NCI-H2081 treated with DMSO at 0.1 percent for 48 hours (cell line): ENCODE measurements at places on chromosomes 1 and 21.

DNA sequence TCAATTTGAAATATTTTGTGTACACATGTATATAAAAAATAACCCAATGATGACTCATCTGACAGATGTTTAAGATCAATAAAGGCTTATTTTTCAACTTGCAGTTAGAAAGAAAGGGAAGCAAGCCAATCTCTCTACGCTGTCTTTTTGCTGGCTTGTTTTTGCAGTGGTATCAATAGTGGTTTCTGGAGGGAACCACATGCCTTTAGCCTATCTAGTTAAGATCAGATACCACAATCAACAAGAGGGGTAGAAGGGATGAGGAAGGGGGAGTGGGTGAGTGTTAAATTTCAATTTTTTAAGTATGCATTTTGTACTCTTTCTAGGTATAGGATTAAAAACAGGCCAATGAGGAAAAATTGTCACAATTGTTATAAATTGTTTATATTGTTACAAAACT lies 276.2 kb downstream of the KCNH1 start:
- no peak for DNase-seq

- DNase-seq: no peak
Measured at GRCh38 chr1:227299241-227299627, 19.1 kb downstream of the CDC42BPA start.

DNA sequence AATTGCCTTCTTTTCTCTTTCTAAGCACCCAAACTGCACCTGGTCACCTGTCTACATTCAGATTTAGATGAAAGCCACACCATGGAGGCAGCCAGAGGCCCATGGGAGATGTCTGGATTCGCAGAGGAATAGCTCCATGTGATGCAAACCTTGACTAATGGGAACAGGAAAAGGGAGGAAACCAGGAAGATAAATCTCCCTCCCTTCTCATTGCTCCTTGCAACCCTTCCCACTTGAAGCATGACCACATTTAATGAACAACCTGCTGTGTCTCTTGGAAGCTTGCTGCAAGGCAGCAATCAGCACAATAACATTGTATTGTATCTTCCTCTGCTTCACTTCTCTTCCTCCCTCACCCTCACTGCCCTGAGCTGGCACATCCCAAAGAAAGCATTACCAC lies 42.6 kb upstream of the KLF17 start:
- DNase-seq: no peak

GRCh38 chr1:49408346-49408745 lies 615.4 kb downstream of the AGBL4 start:
- no peak for DNase-seq

GRCh38 chr1:96096613-96097321 lies 624.8 kb upstream of the PTBP2 start:
- no peak for DNase-seq

GRCh38 chr1:25503551-25504426 lies 39.6 kb upstream of the LDLRAP1 start:
- no peak for DNase-seq

DNA sequence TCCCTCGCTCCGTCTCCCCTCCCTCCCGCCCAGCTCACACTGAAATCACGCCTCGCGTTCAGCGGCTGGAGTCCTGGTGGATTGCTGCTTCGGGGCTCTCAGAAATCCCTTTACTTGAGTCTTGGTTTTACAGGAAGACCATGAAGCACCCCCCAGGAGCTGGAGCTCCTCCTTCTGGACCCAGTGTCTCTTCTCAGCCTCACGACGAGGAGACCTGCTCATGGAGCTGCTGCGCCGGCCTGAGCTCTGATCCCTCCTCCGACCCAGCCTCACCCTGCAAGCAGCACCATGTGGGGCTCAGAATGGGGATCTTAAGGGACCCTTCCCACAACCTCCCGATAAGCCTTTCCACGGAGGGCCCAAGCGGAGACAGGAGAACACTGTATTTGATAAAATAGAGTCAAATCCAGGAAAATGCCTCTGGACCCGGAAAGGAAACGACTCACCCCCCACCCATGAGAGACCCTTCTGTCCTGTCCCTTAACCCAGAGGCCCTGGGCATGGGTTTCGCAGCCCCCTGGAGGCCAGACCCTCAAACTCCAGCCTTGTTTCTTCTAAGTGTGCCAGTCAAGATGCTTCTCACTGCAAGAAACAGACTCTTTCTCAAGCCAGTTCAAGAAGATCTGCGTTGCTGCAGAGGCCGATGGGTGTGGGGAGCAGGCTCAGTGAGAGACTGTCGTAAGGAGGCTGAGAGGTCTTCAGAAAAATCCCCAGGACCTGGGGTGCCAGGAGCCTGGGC lies 26.1 kb downstream of the PDE9A start:
- DNase-seq: no peak

GRCh38 chr1:228811712-228812305 lies 76.5 kb downstream of the RHOU start:
- DNase-seq: no peak

GRCh38 chr1:92900539-92900938 lies 60.7 kb downstream of the DIPK1A start:
- DNase-seq: no peak

- no peak for DNase-seq
Measured at GRCh38 chr1:180482425-180483275, 19.7 kb downstream of the ACBD6 start.

DNA sequence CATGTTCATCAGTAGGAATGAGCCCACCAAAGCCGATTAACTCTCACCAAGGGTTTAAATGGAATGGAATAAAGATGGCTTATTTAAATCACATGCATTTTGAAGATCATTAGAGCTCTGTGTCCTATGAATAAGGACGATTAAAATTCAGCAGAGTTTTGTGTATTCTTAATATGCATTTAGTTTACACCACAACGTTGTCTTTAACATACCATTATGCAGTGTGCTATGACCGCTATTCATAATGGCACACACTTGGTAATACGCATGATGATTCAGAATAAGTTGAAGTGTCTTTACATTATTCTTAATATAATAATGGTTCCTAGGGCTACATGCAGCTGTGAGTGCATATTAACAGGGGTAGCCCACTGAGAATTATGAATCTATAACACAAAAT lies 190.7 kb downstream of the PTBP2 start:
- no peak for DNase-seq

DNA sequence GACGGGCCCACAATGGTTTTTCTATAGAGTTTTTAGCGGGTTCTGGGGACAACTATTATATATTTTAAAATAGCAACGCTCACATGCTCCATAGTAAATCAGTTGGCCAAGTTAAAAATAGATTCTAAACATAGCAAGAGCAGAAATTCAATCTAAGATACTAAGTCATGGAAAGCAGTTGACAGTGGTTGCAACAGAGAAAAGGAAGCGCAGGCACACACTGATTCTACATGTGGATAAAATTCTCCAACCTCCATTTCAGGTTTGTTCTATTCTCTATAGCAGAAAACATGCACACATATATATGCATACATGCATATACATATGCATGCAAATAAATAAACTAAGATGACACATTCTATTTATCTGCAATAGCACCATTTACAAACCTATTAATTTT lies 89.6 kb upstream of the HNRNPU start:
- no peak for DNase-seq

DNA sequence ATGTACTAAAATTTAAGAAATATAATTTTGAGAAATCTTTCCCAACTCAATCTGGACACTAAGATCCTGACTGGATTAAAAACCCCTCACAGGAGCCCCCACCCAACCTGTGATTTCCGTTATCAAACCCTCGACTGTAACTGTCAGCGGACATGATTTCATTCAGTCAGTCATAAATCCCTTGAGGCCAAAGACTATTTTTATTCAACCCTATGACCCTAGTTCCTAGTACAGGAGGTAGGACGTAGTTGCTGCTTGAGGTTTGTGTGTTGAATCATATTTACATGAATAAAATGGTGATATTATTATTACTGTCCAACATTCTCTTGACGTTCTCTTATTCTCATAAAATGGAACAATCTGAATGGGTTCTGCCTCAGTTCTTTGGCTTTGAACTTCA lies 73.1 kb upstream of the DYNLT5 start:
- no peak for DNase-seq

GRCh38 chr21:32508558-32508957 lies 76.8 kb downstream of the TCP10L start:
- no peak for DNase-seq

- DNase-seq: no peak
Measured at GRCh38 chr1:116075575-116075974, 35.6 kb upstream of the MAB21L3 start.

DNA sequence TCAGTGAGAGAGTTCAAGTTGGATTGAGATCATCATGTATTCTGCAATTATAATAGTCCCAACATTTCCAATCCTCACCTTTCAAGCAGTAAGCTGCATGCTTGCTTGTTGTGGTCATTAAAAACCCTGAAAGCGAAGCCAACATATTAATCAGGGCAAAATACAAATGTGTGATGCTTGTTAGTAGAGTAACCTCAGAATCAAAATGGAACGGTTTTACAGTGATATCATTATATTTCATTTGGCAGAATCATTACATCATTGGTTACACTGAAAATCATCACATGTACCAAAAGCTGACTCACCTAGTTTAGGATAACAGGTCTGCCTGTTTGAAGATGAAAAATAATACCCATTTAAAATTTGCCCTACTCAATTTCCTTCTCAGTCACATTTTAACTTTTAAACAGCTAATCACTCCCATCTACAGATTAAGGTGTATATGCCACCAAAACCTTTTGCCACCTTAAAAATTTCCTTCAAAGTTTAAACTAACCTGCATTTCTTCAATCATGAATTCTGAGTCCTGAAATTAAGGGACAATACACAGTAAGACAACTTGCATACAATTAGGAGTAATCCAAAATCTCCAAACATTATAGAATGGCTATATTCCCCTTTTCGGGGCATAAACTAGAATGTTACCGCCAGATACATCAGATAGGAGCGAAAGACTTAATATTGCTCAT lies 3.5 kb downstream of the GAS5 start:
- DNase-seq: no peak

DNA sequence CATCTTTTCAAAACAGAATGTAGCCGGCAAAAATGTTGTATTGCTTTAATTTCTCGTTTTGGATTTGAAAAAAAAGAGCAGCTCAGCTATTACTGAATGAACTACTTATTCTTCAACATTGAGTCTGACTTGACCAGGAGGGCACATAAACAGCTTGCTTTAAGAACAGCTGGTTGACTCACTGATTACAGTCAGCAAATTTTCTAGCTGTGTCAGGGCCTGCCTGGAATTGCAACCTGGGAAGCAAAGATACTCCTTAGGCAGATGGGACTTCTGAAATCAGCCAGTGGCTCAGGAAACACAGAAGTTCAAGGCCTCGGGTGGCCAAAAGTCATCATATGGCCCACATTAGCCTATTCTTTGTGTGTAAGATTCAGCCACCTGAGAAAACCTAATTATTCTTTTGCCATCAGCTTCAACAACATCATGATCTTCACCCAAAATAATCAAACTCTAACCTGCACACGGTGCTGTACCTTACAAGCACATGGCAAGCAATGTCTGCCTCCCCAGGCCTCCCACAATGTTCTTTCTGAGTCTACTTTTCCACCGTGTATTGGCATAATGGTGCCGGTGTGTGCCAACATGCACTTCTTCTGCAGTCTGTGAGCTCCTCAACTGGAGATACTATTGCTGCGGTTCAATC lies 307.2 kb downstream of the HHIPL2 start:
- no peak for DNase-seq

DNA sequence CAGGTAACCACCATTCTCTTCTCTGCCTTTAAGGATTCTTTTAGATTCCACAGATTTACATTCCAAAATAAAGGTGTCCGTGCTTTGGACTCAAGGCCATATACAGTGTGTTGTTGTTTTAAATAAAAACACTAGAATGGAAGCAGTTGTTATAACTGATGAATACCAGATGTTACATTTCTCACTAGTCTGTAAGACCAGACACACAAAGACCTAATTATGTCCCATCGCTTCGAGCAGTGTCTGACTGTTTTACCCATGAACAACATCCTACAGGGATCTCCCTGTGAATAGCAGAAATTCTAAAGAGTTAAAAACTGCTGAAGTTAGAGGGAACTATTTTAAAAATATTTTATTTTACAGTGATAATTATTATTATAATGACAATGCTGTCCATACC lies 574.7 kb upstream of the ZP4 start:
- DNase-seq: no peak

DNA sequence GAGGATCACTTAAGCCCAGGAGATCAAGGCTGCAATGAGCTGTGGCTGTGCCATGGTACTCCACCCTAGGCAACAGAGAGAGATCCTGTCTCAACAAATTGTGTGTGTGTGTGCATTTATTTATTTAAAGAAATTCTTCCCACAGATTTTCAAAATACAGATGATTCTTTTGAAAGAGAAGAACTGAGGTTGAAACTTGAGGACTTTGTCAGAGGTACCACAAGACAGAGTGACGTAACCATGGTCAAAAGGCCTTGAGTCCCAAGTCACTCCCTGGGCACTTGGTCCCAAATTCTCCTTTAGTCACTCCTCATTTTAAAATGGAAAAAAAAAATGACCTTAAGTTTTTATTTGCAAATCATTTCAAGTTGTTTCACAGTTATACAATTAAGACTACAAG lies 57.4 kb downstream of the TIAM1 start:
- DNase-seq: no peak

DNA sequence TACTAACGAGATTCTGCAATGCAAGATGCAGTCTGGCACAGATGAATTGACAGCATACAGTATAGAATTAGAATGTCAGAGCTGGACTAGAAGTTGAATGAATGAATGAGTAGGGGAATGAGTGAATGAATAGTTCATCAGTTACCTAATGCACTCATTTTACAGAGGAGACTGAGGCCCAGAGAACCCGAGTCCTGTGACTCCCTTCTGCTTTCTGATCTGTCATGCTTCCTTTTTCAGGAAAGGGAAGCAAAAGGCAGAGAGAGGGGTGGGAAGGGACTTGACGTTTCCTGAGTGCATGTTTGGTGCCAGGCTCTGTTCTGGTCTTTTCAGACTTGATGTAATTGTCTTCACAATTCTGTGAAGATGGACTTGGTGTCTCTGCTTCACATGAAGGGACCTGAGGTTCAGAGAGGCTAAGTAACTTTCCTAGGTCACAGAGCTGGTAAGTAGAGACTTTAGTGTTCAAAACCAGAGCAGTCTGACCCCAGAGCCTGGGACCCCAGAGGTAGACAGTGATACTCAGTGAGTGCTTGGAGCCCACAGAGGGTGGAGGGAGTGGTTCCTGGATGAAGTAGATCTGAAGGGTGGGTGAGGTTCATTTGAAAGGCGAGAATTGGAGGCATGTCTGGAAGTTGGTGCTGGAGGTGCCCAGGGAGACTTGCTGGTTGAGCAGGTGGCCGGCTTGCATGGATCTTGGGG lies 8.0 kb upstream of the MEX3A start:
- DNase-seq: no peak

- no peak for DNase-seq
Measured at GRCh38 chr1:172917972-172918371, 132.8 kb downstream of the TNFSF18 start.

GRCh38 chr1:248808876-248809275 lies 16.8 kb downstream of the SH3BP5L start:
- DNase-seq: no peak

GRCh38 chr1:212944229-212944901 lies 6.0 kb upstream of the VASH2 start:
- no peak for DNase-seq

GRCh38 chr1:201011616-201012015 lies 11.9 kb downstream of the KIF21B start:
- DNase-seq: no peak

GRCh38 chr1:183628537-183628936 lies 7.0 kb downstream of the ARPC5 start:
- DNase-seq: no peak

- DNase-seq: no peak
Measured at GRCh38 chr1:38728585-38728908, 131.0 kb downstream of the RRAGC start.
